ENCODE measurements at places on chromosomes 11 and 22.

DNA sequence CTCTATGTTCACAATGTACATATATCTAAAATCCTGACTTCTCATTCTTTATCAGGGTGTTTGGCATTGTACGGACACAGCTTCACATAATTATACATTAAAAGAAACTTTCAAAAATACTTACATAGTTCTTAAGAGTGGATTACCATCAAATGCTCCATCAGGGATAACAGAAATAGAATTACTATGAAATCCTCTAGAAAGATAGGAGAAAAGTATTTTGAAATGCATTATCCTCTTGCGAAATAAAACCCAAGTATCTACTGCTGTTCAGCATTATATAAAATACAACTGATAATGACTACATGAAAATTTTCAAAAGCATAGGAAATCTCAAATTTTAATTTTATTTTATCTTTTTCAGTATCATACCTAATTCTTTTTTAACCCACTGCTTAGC is 17.8 kb upstream of the CCDC34 start:
- DNase-seq: no peak

DNA sequence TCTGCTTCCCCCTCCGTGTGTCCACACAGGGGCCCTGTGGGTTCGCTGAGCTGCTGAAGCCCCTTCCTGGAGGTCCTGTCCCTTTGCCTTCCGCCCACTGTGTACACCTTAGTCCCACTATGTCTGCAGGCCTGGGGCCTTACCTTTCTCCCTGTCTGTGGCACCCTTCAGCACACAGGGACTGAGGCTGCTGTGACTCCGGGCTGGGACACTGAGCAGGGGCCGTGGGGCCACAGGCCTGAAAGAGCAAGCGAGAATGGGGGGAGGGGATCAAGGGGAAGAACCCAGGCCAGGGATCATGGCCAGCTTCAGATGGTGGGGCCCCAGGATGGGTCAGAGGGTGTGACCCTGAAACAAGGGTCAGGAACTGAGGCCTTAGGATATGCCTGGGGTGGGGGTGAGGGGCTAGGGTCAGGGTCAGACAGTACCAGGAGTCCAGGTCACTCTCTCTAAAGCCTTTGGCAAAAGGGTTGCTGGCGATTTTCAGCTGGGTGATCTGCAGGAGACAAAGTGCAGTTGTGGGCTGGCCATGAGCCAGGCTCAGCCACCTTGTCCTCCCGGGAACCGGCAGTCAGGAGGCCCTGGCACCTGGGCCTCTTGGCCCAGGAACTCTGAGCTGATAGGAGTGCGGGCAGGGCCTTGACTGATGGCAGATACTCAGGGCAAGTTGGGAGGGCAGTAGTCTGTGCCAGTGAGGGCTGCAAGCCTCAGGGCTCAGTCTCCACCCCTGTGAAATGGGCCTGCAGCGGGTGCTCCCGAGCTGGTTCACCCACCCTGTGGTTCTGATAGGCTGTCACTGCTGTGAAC is 2.6 kb upstream of the NUDT8 start:
- DNase-seq: no peak

GRCh38 chr22:43153899-43154298 is 2.5 kb downstream of the TSPO start:
- DNase-seq: no peak

DNA sequence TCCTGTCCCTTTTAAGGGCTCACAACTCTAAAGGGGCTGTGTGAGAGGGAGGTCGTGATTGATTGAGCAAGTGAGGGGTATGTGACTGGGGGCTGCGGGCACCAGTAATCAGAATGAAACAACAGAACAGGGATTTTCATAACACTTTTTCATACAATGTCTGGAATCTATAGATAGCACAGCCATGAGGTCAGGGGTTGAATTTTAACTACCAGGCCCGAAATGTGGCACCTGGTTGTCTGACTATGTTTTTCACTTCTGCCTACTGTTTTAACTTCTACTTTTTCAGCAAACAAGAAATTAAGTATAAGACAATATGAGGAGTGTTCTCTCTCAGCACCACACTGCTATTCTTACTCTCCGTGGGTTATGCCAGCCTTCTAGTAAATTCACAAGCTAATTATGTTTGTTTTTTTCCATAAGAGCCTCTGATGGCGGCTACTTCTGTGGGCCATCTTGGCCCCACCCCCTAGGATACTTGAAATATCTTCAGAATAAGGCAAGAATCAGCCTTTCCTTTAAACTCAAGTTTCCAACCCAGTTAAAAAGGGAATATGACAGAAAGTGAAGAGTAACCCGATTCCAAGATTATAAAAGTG is 552.8 kb upstream of the CHORDC1 start:
- no peak for DNase-seq

- DNase-seq: no peak
Measured at GRCh38 chr11:2977113-2977512, 15.0 kb downstream of the NAP1L4 start.

DNA sequence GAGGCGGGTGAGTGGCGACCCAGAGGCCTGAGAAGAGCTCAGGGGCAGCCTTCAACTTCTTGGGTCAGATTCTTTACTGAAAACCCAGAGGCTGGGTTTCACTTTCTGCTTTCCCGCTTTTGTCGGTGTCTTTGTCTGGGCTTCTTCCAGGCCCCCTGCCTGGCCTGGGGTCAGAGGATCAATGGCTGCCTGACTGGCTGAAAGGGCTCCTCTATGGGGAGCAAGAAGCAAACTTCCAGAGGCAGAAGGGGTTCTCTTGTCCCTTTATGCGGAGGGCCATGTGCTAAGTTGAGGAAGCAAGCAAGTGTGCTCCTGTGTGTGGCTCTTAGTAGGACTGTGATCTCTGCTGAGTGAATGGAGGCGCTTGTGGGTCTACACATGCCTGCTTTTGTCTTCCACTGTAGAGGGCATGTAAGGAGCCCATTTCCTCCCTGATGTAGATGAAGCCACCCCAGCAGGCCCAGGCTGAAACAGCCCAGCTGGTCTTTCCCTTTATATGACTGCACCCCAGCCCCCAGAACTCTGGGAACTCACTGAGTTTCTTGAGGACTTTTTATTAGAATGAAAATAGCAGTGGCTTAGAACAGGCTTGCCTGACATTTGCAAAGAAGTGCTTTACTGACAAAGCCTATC is 1.0 kb upstream of the PKNOX2 start:
- no peak for DNase-seq

DNA sequence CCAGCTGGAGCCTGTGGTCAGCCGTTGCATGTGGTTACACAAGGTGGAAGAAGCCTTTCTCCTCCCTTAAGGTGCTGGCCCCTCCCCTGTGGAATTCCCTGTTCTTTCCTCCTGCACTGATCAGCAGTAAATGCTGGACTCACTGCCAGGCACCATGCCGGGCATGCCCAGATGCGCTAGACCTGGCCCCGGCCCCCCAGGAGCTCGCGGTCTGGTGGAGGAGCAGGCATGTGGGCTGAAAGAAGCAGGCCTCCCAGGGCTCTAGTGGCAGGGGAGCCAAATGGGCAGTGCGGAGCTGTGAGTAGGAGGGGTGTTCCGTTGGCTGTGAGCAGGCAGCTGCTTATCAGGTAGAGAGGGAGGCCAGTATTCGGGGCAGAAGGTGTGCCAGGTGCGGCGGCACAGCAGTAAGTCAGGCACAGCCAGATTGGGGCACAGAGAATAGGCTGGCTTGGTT is 10.2 kb downstream of the DGKZ start:
- no peak for DNase-seq

GRCh38 chr11:58658623-58659022 is 36.2 kb downstream of the CNTF start:
- no peak for DNase-seq

DNA sequence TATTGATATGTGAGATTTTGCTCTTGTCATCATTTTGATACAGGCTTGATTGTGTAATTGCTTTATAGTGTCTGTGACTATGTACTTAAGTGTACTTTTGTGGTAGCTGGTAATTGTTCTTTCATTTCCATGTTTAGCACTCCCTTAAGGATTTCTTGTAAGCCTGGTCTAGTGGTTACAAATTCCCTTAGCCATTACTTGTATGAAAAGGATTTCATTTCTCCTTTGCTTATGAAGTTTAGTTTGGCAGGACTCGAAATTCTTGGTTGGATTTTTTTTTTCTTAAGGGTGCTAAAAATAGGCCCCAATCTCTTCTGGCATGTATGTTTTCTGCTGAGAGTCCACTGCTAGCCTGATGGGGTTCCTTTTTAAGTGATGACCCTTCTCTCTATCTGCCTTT is 346.8 kb downstream of the JRKL start:
- no peak for DNase-seq

GRCh38 chr11:10809373-10810160 is 841 bp upstream of the EIF4G2 start:
- DNase-seq: peak; percentile 10

DNA sequence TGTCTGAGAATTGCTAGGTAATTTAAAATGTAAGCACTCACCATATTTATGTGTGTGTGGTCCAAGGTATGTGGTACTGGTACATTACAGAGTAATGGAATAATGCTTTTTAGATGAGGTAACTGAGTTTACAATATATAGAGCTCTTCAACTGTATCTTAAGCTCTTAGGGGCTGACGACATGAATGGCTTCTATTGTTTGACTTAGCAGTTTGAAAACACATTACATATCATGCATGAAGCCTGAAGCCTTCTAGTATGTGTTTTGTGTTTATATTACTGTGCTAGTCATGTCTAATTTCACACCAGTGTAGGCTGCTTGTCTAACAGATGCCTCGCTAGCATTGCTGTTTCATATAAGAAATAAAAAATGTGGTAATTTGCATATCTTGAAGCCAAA is 37.2 kb downstream of the GAS2 start:
- DNase-seq: no peak

- DNase-seq: no peak
Measured at GRCh38 chr11:10418259-10418949, 36.7 kb upstream of the AMPD3 start.

DNA sequence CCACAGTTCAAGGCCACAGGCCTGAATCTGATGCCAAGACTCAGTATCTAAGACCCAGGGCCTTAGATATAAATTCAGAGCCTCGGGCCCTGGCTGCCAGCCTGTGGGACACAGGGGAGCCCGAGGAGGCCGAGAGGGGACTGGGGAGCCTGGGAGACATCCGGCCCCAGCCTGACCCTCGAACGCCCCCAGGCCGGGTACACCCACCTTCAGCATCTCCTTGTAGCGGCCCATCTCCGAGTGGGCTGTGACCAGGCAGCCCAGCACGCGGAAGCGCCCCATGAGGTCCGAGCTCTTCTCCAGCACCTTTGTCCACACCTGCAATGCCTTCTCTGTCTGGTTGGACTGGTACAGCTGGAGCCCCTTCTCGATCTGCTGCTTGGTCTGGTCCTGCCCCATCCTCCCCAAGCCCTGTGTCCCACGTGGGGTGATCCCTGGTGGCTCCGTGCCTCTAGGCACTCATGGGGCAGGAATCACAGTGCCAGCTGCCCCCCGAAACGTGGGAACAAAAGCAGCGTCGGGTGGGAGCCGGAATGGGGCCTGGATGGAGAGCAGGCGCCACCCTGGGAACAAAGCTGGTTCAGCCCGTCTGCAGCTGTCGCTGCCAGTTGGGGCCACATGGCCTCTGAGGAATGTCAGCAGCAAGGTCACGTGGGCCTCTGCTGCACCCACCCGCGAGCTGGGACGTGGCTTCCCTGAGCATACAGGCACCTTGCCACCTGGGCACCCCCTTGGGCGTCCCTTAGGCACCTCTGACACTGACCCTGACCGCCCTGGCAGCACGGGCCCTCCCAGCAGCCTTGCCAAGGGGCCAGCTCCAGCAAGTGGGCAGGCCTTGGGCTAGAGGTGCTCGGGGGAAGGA is at the start of gene RAPSN:
TSS of gene RAPSN (minus strand) at position 571 of the 862 bp plus-strand sequence. CDS start at position 399, 172 bp downstream.
- no peak for DNase-seq

DNA sequence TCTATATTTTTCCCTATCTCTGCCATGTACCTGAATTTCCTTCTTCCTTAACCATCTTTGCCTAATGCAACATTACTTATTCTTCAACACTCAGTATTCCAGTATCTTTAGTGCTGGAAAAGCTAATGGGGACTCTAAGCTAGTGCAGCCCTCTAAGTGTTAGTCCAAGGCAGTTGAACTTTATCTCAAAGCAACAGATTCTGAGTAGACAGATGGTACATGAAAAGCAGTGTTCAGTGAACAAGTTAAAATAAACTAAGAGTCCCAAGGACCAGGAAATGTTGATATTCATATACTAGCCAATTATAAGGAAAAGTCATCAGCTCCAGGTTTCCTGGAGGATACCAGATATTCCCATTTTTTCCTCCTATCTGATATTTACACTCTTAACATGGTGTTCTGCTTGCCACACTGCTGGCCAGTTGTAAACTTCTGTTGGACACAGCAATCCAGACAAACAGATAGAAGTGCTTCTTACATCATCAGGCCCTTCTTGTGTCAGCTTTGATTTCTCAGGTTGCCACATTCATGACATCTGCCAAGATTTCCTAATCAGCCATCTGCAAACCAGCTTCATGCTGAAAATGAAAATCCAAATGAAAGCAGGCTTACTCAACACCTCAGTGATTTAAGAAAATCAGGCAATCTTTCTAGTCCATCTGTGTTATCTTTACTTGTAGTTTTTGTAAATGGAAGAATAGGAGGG is 255.9 kb upstream of the POU2AF2 start:
- no peak for DNase-seq

DNA sequence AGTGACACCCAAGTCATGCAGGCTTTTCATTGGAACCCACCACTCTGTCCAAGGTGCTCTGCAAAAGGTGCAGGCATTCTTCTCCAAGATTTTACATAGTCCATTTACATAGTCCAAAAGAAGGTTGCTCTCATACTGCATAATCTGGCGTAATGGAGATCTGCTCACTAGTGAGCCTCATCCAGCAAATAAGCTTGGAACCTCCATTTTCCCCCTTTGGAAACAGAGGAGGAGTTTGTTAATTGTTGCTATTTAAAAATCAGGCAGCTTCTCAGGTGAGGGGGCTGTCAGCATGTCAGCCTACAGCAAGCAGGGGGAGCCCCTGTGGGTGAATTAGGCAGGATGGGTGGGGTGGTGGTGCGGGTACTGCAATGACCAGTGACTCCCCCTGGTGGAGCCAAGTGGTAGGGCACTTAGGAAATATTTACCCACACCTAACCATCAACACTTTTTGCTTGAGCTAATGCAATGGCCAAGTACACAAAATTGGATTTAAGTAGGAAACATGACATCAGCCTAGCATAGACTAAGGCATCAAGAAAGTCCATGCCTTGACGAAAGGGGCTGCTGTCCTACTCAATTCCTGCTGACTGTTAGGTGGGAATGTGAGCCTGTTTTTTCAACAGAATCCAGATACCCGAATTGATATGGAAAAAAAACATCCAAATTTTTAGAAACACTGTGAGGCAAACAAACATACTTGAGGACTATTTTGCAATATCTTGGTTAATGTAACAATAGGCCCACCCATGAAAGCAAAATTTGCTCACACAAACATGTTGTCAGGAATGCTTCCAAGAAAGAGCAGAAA is 64.5 kb downstream of the AMBRA1 start:
- peak; percentile 40 for DNase-seq

DNA sequence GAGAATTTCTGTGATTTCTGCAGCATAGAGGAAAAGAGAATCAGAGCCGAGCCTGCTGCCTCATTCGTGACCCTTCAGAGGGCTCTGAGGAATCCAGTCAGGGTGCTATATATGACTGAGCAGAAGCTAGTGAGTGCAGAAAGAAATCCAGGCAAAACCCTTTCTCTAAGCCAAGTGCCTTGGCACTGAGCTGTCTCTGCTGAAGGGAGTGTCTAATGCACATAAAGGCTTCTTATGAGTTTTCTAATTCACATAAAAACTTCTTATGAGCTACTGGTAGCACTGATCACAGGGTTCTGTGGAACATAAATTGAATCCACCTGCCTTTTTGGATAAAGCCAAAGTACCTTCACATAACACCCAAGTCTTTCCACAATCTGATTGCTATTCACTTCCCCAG is 785.7 kb upstream of the CCDC90B start:
- no peak for DNase-seq

GRCh38 chr11:3196161-3197043 is 22.2 kb downstream of the MRGPRG start:
- DNase-seq: no peak

- DNase-seq: no peak
Measured at GRCh38 chr11:110158317-110159200, 65.4 kb downstream of the ZC3H12C start.

Data from stimulated activated CD8-positive, alpha-beta memory T cell treated with anti-CD3 and anti-CD28 coated beads, Interleukin-2, amount 100 ng/mL, for 1 hour (primary cell).